Stimulated activated CD8-positive, alpha-beta memory T cell treated with anti-CD3 and anti-CD28 coated beads, Interleukin-7, amount 100 ng/mL, for 24 hours (primary cell): ENCODE measurements at places on chromosomes 7 and 10.

DNA sequence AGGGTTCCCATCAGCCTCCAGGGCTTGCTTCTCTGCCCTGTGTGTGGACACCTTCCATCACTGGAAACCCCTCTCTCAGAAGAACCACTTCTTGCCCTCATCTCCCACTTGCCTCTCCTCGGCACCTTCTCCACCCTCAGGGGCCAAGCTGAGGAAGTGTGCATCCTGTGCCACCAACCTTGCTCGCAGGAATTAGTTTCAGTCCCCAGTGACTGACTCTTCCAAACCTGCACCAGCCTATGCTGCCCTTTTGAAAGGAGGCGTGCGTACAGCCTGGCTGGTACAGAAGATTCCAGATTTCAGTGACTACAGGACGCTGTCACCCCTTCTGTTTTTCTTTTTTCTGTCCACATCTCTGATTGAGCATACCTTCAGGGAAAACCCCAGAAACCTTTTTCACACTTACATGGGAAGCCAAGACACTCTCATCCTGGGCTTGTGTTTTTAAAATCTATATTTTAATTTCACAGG, 67.1 kb downstream of the IKZF1 start:
- DNase-seq: no peak

DNA sequence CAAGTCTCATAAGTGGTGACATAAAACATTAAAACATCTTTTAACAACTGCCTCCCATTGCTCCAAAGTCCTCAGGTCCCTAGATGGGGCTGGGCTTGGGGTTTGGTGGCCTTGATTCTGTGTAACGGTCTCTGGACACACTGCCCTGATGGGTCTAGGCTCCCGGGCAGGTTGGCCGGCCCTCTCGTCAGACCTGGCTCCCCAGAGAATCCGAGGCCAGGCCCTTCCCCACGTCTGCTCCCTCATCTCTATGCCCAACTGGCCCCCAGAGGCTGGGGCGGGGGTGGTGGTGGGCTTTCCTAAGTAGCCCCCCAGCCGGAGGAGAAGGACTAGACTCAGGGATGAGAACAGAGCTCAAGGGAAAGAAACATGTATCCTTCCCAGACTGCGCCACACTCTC, 31.5 kb upstream of the EFCAB10 start:
- DNase-seq: no peak

DNA sequence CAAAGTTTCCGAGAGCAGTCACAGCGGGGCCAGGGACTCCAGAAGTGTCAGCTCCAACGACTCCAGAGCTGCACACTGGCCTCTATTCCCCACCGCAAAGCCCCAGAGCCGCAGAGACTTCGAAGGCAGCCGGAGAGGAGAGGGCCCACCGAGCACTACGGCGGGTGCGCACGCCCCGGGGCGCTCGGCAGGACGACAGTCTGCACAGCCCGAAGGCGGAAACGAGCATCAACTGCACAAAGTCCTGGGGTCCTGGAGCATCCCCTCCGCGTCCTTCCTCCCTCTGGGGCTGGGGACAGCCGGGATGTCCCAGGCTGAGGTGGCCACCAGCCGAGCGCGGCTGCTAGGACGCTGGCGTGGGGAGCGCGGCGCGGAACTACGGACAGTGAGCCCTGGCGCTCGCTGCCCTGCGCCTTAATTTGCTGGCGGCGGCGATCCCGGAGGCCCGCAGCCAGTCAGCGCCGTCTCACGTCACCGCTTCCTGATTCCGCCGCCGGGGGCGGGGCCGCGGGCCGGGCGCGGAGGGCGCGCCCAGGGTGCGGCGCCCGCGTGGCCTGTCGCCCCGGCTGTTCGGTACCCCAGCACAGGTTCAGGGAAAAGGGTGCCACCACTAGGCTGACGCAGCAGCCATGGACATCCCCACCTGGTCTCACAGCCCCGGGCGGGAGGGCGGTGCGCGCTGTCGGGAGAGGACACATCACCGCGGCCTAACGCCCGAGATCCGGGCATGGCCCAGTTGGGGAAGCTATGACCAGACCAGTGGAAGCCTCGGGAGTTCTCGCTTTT, at the start of gene TBX20:
TSS of gene TBX20 (minus strand) at position 391 of the 786 bp plus-strand sequence. CDS start 480 bp downstream, outside the sequence.
- no peak for DNase-seq

- no peak for DNase-seq
Observed at GRCh38 chr7:124765401-124766352, at the start of gene GPR37. Gene GPR37, minus strand, starts transcription at chr7:124765792. Its CDS starts 816 bp downstream, at chr7:124764976.

- DNase-seq: no peak
Observed at GRCh38 chr7:99267481-99267840, 5.2 kb upstream of the MYH16 start.

GRCh38 chr10:95350830-95351228, 60.0 kb upstream of the PDLIM1 start:
- no peak for DNase-seq

GRCh38 chr7:87445897-87446296, 29.6 kb downstream of the ABCB4 start:
- no peak for DNase-seq

GRCh38 chr10:133401500-133401899, 7.5 kb downstream of the MTG1 start:
- no peak for DNase-seq

GRCh38 chr7:100532165-100533022, 6.6 kb upstream of the AGFG2 start:
- DNase-seq: no peak

GRCh38 chr10:132420981-132421846, 24.2 kb downstream of the PWWP2B start:
- no peak for DNase-seq

DNA sequence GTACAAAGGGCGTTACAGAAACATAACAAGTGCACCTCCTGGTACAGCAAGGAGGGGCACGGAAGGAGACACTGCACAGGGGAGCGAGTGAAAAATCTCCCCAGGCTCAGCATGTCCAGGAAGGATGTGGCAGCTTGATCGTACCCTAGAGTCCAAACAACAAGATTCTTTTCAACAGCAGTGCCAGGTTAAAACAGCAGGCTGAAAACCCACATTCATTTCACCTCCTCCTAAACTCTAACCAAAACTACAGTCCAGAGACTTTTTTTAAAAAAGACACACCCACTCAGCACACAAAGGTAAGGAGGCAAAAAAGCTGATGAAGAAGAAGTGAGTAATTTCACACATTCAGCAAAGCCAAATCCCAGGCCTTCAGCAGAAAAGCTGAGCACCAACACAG, 138.8 kb downstream of the SFMBT2 start:
- no peak for DNase-seq

- no peak for DNase-seq
Observed at GRCh38 chr10:96446966-96447596, 66.6 kb downstream of the TLL2 start.

DNA sequence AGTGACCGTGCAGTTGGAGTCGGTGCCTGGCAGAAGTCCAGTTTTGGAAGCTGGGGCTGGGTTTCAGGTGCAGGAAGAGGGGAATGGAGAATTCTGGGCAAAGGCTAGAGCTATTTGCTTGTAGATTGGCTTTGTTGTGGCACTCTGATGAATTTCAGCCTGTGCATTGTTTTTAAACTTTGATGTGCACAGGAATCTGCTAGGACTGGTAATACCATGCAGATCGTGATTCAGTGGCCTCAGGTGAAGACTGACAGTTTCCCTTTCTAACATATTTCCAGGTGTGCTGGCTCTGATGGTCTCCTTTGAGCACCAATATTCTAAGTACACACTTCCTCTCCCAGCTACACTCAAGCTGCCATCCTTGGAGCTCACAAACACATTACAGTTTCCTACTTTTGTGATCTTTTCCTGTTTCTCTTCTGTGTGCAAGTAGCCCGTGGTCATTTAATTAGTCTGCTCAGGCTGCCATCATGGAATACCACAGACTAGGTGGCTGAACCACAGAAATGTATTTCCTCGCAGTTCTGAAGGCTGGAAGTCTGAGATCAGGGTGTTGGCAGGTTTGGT, 55.6 kb downstream of the NOC3L start:
- DNase-seq: no peak

GRCh38 chr7:53001221-53001620, 34.2 kb upstream of the POM121L12 start:
- no peak for DNase-seq

DNA sequence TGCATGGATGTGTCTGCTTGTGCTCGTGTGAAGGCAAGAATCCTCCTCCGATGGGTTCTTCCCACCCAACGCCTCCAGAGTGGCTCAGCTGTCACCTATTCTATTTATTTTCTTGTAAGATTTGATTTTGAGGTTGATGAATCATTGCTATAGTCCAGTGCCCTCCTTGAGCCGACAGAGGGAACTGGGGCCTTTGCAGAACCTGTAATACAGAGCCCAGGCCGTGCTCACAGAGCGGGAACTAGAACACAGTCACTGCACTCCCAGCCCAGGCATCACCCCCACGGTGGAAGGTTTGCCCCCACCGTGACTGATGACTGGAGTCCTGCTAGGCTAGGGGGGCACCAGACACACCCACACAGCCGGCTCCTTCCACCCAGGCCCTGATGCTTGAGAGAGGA, 2.0 kb downstream of the RARRES2 start:
- DNase-seq: no peak

DNA sequence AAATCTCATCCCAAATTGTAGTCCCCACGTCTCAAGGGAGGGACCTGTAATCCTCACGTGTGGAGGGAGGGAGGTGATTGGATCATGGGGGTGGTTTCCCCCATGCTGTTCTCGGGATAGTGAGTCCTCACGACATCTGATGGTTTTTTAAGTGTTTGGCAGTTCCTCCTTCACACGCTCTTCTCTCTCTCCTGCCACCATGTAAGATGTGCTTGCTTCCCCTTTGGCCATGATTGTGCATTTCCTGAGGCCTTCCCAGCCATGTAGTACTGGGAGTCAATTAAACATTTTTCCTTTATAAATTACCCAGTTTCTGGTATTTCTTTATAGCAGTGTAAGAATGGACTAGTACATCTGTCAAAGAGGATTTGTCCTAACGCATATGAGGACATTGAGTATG, 59.5 kb downstream of the RGS10 start:
- no peak for DNase-seq

GRCh38 chr10:133358162-133358924, 524 bp upstream of the FUOM start:
- no peak for DNase-seq

GRCh38 chr10:31972519-31973041, 43.9 kb upstream of the ARHGAP12 start:
- no peak for DNase-seq

DNA sequence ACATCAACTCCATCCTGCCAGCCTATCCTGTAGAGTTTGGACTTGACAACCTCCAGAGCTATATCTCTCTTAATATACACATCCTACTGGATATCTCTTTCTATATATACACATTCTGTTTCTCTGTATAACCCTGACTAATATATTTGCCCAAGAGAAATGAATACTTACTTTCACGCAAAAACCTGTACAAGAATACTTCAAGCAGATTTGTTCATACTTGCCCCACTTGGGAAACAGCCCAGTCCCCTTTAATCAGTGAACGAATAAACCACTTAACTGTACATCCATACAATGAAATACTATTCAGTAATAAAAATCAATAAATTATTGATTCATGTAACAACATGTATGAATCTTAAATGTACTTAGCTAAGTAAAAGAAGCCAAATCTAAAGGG, 251.1 kb upstream of the PHYHIPL start:
- no peak for DNase-seq

DNA sequence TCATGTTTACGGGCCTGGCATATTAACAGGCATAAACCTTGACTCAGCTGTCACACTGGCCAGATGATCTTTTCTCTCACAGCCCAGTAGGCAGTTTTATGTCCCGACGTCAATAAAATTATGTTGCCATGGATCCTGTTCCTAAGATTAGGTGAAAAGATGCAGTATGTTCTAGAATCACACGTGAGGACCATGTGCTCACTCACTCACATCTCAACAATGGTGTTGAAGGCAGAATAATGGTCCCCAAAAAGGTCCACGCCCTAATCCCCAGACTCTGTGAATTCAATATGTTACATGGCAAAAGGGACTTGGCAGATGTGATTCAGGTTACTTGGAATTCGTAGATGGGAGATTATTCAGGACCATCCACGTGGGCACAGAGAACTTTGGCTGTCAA, 3.5 kb downstream of the DOCK1 start:
- no peak for DNase-seq

DNA sequence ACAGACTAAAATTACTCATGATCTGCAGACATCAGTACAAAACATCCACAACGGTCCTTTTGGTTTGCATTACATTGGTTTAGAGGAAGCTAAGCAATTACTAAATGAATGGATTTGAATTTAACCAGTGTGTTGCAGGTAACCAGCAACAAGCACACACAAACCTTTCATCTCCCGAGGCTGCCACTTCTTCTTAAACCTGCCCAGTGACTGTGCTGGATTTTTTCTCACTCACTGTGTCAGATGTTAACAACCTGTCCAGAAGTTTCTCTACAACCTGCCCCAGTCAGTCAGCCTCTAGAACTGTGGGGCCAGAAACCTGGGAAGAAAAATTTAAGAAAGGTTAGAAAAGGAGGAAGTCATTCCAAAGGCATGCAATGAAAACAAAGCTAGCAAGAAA, 2.4 kb upstream of the MEOX2 start:
- DNase-seq: no peak
